ENCODE measurements at places on chromosomes 4 and X. TPM values are rescaled to one million over a fixed set of nuclear protein-coding genes. Genes with fewer than 3 reads are reported as not detected.

Gene KLB
- polyA plus RNA-seq: not detected

Gene TMEM35A
- 0.15 TPM for polyA plus RNA-seq

Gene TEX13D
- not detected for polyA plus RNA-seq

Gene CT45A8
- not detected for polyA plus RNA-seq

Gene PLP1
- not detected for polyA plus RNA-seq

DNA sequence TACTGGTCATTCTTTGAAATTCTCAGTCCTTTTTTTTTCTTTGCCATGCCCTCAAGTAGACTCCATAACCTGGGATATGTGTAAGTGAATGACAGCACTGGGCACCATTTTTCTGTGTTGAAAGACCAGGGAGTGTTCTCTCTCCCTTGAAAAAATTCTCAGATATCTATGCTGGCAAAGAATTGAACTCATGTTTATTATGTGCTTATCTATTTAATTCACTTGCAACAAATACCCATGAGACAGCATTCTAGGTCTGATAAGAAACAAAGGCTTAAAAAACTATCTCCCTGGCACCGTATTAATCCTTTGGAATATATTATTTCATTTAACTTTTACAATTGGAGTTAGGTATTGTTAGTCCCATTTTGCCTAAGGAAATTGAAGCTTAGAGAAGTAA, 36.7 kb downstream of the LARP7 start:
- no peak for DNase-seq

Gene ANXA3
- polyA plus RNA-seq: not detected

DNA sequence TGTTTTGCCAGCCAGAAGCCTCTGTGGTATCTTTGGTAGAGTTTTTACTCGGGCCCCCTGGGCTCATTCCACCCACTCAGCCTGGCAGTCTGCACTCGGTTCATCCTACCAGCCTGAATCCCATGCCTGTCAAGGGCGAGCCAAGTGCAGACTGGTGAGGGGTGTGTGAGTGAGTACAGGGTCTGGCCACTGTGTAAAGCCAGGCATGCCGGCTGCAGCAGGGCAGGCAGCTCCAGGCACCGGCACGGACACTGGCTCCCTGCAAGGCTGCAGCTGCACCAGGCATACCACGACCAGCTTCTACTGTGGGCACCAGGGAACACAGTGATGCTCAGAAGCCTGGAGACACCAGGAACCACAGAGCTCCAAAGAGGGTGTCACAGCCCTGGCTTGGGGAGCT, 194.0 kb upstream of the GALNT7 start:
- no peak for DNase-seq

Gene ELF2
- 36.5 TPM for polyA plus RNA-seq
